CD4-positive, alpha-beta T cell treated with Interleukin-6 at 100 ng/mL for 8 hours (primary cell): ENCODE measurements at places on chromosomes 4 and X.

GRCh38 chr4:73451404-73451803 is 15.4 kb downstream of the AFP start:
- DNase-seq = no peak

- no peak for DNase-seq
Observed at GRCh38 chrX:42127563-42127962, 204.2 kb upstream of the CASK start.

DNA sequence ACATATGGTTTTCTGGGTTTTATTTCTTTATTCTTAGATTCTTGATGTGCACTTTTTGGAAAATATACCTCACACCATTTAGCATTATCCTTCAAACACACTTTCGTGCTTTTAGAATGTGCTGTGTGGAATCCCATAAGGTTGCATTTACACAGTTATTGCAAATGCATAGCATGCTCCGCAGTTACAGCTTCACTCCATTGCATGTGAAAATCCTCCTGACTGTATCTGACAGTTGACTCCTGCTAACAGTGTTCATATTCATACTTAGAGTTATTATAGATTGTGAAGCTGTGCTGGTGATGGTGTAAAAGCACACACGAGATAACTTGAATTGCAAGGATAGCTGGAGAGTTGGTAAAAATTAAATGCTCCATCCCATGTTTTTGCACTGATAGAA is 811.5 kb upstream of the TENM3 start:
- DNase-seq = no peak

GRCh38 chr4:98542011-98542410 is 116.4 kb downstream of the TSPAN5 start:
- DNase-seq = no peak

- no peak for DNase-seq
Observed at GRCh38 chr4:42632653-42633382, 24.1 kb downstream of the ATP8A1 start.

DNA sequence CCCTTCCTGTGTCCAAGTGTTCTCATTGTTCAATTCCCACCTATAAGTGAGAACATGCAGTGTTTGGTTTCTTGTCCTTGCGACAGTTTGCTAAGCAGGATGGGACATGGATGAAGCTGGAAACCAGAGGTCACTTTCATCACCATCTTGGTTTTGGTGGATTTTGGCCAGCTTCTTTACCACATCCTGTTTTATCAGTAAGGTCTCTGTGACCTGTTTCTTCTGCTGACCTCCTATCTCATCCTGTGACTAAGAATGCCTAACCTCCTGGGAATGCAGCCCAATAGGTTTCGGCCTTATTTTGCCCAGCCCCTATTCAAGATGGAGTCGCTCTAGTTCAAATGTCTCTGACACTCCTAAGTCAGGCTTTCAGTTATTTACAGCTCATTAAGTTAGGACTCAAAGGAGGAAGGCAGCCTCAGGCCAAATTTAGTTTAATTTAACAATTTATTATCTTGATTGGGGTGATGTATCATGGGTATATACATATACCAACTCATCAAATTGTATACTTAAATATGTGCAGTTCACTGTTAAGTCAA is 169.9 kb upstream of the NDP start:
- DNase-seq = no peak

DNA sequence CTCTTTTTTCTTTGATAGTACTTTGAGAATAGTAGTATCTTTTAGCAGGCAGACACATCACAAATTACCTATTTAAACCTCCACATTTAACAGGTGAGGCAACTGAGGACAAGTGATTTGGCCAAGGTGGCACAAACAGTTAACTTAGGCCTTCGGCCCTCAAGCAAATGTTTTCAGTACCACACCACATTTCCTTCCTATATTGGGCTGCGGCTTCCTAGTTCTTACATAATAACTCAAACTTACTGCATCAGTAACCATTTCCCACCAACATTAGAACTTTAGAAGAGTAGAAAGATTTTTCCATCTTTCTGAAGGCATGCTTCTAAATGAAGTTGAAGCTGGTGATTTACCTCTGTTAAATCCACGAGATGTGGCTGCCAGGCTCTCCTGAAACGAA is 63.2 kb upstream of the SLC4A4 start:
- DNase-seq = no peak

DNA sequence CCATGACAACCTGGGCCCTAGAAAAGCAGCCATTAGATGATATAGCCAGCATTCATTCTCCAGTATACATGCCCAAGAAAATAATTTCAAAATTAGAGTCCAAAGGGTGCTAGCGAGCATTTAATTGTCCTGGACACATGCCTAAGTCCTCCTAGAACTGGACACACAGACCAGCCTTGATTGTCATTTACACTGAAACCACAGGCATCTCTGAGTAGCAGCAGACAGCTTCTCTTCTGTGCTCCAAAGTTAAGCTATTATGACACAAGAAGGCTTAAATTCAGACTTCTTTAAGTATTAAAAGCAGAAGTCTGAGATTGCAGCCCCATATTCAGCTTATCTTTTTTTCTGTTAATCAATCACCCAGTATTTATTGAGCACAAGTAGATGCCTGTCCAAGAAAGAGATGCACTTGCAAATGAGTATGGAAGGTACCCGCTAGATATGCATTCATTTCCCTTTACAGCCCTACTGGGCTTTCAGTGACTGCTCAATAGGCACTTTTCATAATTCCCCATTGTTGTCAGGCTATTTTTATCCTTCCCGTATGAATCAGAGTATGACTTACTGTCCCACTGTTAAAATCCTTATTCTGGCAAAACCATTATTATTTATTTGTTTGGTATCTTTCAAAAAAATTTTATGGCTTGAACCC is 374.1 kb downstream of the FBXW7 start:
- no peak for DNase-seq

DNA sequence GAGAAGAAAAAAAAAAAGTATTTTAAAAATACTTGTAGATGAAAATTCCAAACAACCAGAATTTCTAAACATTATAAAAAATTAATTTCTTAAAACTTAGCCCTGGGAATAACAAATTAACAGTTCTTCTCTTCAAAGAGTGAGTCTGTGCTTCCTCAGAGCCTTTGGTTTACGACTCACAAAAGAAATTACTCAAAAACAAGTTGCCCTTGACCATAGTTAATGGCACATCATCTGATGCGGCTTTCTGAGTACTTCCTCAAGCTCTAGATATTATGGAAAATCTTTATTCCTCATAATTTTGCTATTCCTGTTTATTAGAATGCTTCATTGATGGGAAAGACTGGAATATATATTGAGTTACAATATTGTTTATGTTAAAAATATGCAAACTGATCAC is 23.7 kb downstream of the TAPT1 start:
- no peak for DNase-seq
